ENCODE measurements at places on chromosomes 6 and 20.

- DNase-seq: peak; percentile 89
Observed at GRCh38 chr6:31122791-31123706, 2.8 kb upstream of the CDSN start.

- no peak for DNase-seq
Observed at GRCh38 chr20:10970109-10970508, 296.3 kb upstream of the JAG1 start.

DNA sequence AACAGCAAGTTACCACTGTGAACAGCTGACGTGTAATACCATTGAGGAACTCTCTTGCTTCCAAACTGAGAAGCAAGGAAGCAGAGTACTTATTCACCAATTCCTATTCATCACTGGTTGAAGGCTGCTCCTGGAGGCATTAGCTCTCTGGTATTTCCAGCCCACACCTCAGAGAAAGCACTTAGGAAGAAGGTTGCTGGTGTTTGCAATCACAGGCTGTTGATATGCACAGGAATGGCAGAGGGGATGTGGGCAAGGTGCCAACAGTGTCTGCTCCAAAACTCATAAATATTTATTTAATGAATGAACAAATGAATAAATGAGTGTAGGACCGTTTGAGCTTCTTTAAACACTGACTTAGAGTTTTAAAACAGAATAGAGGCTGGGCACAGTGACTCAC, 6.9 kb upstream of the RRBP1 start:
- DNase-seq: no peak

GRCh38 chr6:87965806-87966205, 81.8 kb upstream of the SPACA1 start:
- DNase-seq: no peak

GRCh38 chr6:130603391-130603790, 223.8 kb upstream of the SMLR1 start:
- no peak for DNase-seq

GRCh38 chr20:38833154-38833856, 27.8 kb downstream of the PPP1R16B start:
- DNase-seq: no peak

GRCh38 chr6:83459663-83460062, 28.8 kb upstream of the ME1 start:
- no peak for DNase-seq

- DNase-seq: no peak
Observed at GRCh38 chr20:11267762-11268335, 594.0 kb upstream of the JAG1 start.
